ENCODE measurements at places on chromosomes 4 and X.

- DNase-seq = no peak
Observed at GRCh38 chrX:57313583-57314215, 27.2 kb downstream of the FAAH2 start.

- DNase-seq = peak; percentile 98
Observed at GRCh38 chrX:13397878-13398818, 78.3 kb upstream of the ATXN3L start.

DNA sequence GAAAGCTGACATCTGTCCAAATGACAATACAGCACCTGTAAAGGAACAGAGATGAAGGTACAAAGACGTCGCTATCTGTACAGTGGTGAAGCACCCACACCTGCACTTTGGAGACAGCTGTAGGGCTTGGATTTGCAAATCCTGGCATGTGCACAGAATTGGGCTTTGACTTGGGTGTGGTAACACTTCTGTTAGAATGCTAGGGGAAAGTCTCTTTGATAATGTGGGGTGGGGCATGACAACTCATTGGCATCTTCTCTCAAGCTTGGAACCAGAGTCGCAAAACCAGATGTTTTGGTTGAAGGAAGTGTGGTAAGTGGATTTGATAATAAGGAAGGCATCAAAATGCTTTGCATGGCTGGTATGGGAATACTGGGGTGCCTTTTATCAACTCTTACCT lies 55.5 kb downstream of the VCX3B start:
- no peak for DNase-seq

DNA sequence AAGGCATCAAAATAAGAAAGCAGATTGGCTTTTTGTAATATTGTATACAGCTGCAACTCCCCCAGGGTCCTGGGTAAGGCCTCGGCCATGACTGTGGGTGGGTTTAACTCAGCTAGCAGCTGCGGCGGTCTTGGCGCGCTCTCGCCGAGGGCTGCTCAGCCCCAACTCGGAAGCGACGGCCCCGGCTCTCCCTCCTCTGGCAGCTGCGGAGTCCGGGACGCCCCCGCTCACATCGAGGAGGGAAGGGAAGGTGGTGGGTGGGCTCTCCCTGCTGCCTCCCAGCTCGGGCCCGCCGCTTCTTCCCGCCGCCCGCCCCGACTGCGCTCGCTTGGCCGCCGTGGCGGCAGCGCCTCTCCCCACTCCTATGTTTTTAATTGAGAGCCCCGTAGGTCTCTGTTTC lies 51.2 kb downstream of the GPR50 start:
- no peak for DNase-seq

DNA sequence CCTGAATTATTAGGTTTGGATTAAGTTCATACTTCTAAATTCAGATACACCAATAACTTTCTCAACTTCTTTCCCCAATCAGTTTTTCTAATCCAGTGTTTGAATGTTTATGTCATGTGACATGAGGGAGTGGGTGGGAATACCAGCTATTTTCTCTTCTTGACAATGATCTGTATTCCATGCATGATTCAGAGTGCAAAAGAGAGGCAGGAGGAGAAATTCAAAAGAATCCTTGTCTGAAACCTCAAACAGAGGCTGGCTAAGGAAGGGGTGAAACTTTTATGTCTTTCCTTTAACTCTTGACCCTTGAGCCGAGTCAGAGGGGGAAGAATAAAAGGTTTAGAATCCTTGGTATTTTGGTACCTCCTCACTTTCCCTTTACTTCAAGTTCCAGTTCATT lies 544.7 kb downstream of the SPRY1 start:
- no peak for DNase-seq

GRCh38 chr4:10077483-10078335 lies 38.9 kb downstream of the WDR1 start:
- DNase-seq = no peak

GRCh38 chr4:26860922-26861433 lies 337 bp downstream of the STIM2 start:
- DNase-seq = no peak

DNA sequence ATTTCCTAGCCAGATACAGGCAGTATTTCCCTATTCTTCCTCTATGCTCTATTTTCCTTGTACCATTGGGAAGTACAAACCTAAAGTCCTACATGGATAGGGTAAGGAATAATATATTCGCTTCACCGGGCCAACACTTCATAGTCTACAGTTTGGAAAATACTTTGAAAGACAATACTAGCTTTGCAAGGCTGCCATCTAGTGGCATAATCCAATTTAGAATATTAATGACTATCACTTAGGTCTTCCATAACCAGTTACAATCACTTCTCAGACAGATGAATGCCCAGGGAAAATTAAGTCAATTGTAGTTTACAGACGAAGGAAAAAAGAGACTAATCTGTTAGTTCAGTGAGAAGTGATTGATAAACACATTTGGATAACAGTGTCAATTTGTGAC lies 141.0 kb upstream of the FAM47C start:
- no peak for DNase-seq

All from AG04449 (cell line).